Left ventricle myocardium inferior (tissue), 1 donor: ENCODE measurements at places on chromosomes 3 and 15. TPM values are rescaled to one million over a fixed set of nuclear protein-coding genes. Genes with fewer than 3 reads are reported as not detected.
A peak's percentile ranks its signal among the peaks of the same experiment; 100 is the strongest.

ECE2 gene
- total RNA-seq = not detected

ZKSCAN7 gene
- total RNA-seq = 2.6 TPM

LEKR1 gene
- 0.71 TPM for total RNA-seq

GRCh38 chr15:66701422-66702034 is 508 bp upstream of the SMAD6 start:
- H3K4me1 ChIP-seq = peaks cover 69% of the 10 kb centered on the region
- no peaks in the 10 kb centered on the region for H3K27me3 ChIP-seq
- H3K27ac ChIP-seq = peak overlapping the region; percentile 94
- DNase-seq = peak; percentile 58
- no peaks in the 10 kb centered on the region for H3K36me3 ChIP-seq

DNA sequence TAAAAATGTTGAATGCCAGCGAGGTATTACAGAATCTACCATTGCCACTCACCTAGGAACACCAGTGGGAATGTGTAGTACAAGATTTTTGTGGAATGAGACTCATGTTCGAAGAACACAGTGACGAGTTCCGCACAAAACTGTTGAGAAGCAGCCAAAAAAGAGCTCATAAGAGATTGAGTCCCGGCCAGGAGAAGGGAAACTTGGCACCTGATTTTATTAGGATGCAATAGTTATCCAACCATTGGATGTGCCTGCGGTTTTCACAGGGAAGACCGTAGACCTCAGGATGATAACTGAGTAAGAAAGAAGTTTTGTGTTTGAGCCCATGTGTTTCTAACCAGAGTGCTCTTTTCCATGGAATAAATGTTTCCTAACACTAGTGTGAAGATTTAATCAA is 88.9 kb downstream of the PTPRG start:
- H3K4me3 ChIP-seq = no peak overlapping the region
- no peaks in the 10 kb centered on the region for H3K27me3 ChIP-seq
- H3K27ac ChIP-seq = peak overlapping the region; percentile 49
- H3K36me3 ChIP-seq = no peaks in the 10 kb centered on the region
- no peak for DNase-seq
- peaks cover 74% of the 10 kb centered on the region for H3K4me1 ChIP-seq

GRCh38 chr3:128855569-128855968 is 23.9 kb upstream of the ACAD9 start:
- DNase-seq = no peak
- H3K27me3 ChIP-seq = no peaks in the 10 kb centered on the region
- H3K4me3 ChIP-seq = no peak overlapping the region

CHRNA5 gene
- 2.2 TPM for total RNA-seq

- DNase-seq = no peak
- H3K27me3 ChIP-seq = peaks cover 4% of the 10 kb centered on the region
- H3K27ac ChIP-seq = no peak overlapping the region
Observed at GRCh38 chr15:58087871-58088270, 22.4 kb upstream of the ALDH1A2 start.

DNA sequence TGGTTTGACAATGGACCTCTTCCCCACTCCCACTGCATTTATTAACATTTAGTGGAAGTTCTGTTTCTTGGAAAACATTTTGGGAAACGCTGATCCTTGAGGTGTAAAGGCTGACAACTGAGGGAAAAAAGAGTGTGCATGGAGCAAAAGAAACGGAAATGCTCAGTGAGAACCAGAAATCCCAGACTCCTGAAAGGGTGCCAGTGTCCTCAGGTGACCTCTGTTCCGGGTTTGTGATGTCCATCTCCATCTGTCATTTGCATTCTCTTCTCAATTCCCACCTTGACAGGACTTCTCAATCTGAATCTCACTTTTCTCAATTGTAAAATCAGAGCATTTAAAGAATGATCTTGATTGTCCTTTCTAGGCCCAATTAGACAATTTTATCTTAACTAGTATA is 71.1 kb upstream of the FAM3D start:
- H3K27ac ChIP-seq = no peak overlapping the region
- no peaks in the 10 kb centered on the region for H3K36me3 ChIP-seq
- no peaks in the 10 kb centered on the region for H3K27me3 ChIP-seq
- no peaks in the 10 kb centered on the region for H3K4me1 ChIP-seq
- no peak overlapping the region for H3K4me3 ChIP-seq

DNA sequence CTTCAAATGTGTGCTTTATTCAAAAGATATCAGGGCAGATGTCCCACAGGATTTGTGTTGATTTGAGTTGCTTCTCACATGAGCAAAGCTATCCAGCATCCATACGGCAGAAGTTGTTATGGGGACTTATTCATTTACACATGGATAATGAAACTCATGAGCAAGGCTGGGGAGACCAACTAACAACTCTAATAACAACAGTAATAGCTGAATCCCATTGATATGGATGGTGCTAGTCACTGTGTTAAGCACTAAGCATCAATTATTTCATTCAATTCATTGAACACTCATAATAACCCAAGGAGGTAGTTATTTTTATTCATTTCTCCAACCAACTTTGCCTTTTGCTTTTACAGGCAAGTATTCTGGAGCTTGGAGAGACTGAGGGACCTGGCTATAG is 1094.2 kb upstream of the CFAP20DC start:
- no peak overlapping the region for H3K4me3 ChIP-seq
- DNase-seq = no peak
- H3K27ac ChIP-seq = no peak overlapping the region
- H3K36me3 ChIP-seq = no peaks in the 10 kb centered on the region
- H3K27me3 ChIP-seq = no peaks in the 10 kb centered on the region

C3orf49 gene
- total RNA-seq = not detected

GRCh38 chr3:101170806-101171558 is 149.4 kb downstream of the IMPG2 start:
- H3K4me3 ChIP-seq = no peak overlapping the region
- DNase-seq = no peak
- peak overlapping the region; percentile 22 for H3K27ac ChIP-seq
- peaks cover 13% of the 10 kb centered on the region for H3K4me1 ChIP-seq
- no peaks in the 10 kb centered on the region for H3K36me3 ChIP-seq
- H3K27me3 ChIP-seq = no peaks in the 10 kb centered on the region

STRIT1 gene
- total RNA-seq = 11.7 TPM

- DNase-seq = no peak
- H3K27me3 ChIP-seq = no peaks in the 10 kb centered on the region
- no peaks in the 10 kb centered on the region for H3K36me3 ChIP-seq
- no peak overlapping the region for H3K27ac ChIP-seq
- H3K4me1 ChIP-seq = peaks cover 73% of the 10 kb centered on the region
Observed at GRCh38 chr3:61632568-61633175, 71.3 kb downstream of the PTPRG start.

- no peak overlapping the region for H3K4me3 ChIP-seq
- H3K27me3 ChIP-seq = no peaks in the 10 kb centered on the region
- DNase-seq = no peak
- no peak overlapping the region for H3K27ac ChIP-seq
- peaks cover 39% of the 10 kb centered on the region for H3K36me3 ChIP-seq
Observed at GRCh38 chr15:73296609-73297353, 72.0 kb downstream of the HCN4 start.

- no peaks in the 10 kb centered on the region for H3K36me3 ChIP-seq
- H3K4me1 ChIP-seq = no peaks in the 10 kb centered on the region
- H3K27ac ChIP-seq = no peak overlapping the region
- H3K4me3 ChIP-seq = no peak overlapping the region
- H3K27me3 ChIP-seq = peaks cover 18% of the 10 kb centered on the region
Observed at GRCh38 chr3:55089211-55089610, 161.4 kb upstream of the LRTM1 start.

C3orf22 gene
- not detected for total RNA-seq

DNA sequence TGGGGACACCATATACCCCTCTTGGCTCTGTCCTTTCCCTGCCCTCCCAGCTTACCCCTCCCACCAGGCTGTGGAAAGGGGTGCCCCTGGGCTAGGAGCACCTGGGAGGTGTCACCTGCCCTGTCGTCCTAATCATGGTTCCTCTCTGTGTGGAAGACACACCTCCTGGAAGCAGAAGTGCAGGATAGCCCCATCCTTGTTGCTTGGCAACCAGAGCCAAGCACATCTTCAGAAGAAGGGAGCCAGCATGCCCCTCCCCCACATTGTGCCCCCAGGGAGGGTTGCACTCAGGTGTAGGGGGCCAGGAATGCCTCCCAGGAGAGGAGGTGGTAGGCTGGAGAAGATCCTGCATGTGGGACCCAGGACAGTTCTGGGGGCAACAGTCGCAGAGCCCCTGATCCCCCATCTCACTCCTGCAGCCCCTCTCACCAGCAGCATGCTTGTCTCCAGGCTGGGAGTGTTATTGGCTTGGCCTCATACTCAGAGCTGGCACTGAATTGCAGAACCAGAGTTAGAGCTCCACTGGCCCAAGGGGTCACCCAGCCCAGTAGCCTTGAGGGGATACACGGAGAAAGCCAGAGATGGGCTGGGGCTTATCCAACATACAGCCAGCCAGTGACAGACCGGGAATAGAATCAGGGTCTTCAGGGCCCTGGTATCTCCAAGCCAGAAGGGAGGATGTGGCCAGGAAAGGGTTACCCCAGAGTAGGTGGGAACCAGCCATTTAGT is 8.4 kb downstream of the RAB6B start:
- no peak overlapping the region for H3K27ac ChIP-seq
- DNase-seq = no peak
- no peak overlapping the region for H3K4me3 ChIP-seq
- H3K4me1 ChIP-seq = peaks cover 36% of the 10 kb centered on the region
- no peaks in the 10 kb centered on the region for H3K27me3 ChIP-seq
- peaks cover under 1% of the 10 kb centered on the region for H3K36me3 ChIP-seq

DNA sequence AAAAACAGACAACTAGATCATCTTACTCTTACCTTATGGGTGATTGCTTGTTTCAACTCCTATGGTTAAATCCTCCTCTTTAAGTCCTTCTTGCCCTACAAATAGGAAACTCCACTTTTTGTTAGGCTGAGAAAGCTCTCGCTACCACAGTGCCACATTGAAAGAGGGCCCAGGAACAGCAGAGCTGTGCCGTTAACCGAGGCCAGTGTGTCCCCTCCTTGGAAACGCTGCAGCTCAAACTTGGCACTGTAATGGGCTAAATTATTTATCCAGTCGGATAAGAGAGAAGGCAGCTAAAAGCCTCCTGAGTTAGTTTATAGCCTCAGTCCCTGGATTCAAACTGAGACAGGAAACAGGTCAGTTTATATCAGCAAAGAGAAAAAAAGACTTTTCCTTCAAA is 46.1 kb downstream of the KBTBD12 start:
- no peaks in the 10 kb centered on the region for H3K27me3 ChIP-seq
- H3K36me3 ChIP-seq = no peaks in the 10 kb centered on the region
- peaks cover 51% of the 10 kb centered on the region for H3K4me1 ChIP-seq
- DNase-seq = no peak

PLA2G4D gene
- not detected for total RNA-seq

GRCh38 chr15:25172691-25173090 is 217.9 kb downstream of the SNRPN start:
- no peaks in the 10 kb centered on the region for H3K36me3 ChIP-seq
- H3K4me1 ChIP-seq = no peaks in the 10 kb centered on the region
- no peak overlapping the region for H3K27ac ChIP-seq
- no peak for DNase-seq
- H3K27me3 ChIP-seq = no peaks in the 10 kb centered on the region

PRR20G gene
- not detected for total RNA-seq

SCN11A gene
- total RNA-seq = 0.05 TPM

- H3K27me3 ChIP-seq = no peaks in the 10 kb centered on the region
- H3K4me3 ChIP-seq = no peak overlapping the region
- H3K36me3 ChIP-seq = no peaks in the 10 kb centered on the region
- no peak overlapping the region for H3K27ac ChIP-seq
- no peak for DNase-seq
Observed at GRCh38 chr3:79329154-79329553, 438.6 kb downstream of the ROBO1 start.

GHSR gene
- total RNA-seq = not detected

DNA sequence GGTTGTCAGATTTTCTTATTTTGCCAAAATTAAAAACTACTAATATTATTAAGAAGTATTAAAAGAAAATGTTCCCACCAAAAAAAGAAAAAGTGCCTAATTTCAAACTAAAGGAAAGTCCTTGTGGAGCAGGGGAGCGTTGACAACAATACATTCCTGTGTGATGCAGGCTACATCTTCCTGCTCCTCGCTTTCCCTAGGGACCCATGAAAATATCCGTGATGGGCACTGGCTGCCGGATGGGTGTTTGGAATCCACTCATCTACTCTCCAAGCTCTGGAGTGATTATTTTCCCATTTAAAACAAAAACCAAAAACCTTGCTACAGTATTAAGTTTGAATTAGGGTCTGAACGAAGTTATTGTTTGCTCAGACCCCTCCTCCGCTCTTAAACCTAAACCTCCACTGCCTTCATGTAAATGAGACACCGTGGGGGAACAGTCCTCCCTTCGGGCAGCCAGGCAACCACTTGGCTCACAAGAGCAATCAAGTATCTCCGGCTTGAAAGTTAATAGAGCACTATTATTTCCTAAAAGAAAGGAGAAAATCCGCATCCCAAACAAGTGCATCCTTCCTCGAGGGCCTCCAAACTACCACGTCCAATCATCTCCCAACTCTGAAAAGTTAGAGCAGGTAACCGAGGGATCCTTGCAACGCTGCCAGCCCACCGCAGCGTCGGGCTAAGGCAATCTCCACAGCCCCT is 1.5 kb downstream of the ITGB5 start:
- no peaks in the 10 kb centered on the region for H3K36me3 ChIP-seq
- H3K27me3 ChIP-seq = no peaks in the 10 kb centered on the region
- H3K4me1 ChIP-seq = peaks cover 59% of the 10 kb centered on the region
- peak overlapping the region; percentile 93 for H3K27ac ChIP-seq
- peak overlapping the region; percentile 94 for H3K4me3 ChIP-seq

- no peaks in the 10 kb centered on the region for H3K4me1 ChIP-seq
- no peak overlapping the region for H3K27ac ChIP-seq
- H3K27me3 ChIP-seq = no peaks in the 10 kb centered on the region
Observed at GRCh38 chr15:31590609-31591008, 264.0 kb downstream of the KLF13 start.

DNA sequence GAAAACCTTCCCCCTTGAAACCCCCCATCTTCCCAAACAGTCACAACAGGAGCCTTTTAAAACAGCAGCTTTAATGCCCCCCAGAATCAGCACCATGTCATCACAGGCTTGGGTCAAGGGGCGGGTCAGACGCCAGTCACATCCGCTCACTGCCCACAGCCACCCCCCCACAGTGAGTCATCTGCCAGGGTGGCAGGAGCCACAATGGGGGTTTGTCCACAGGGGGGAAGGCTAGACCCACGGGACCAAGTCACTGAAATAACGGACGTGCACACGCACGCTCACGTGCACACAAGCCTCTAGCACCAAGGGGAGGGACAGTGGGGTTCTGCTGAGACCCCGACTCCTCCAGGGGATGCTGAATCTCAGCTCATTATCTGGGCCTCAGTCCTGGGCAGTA is 441 bp upstream of the UCN2 start:
- H3K4me3 ChIP-seq = no peak overlapping the region
- no peaks in the 10 kb centered on the region for H3K36me3 ChIP-seq
- no peaks in the 10 kb centered on the region for H3K27me3 ChIP-seq
- no peak overlapping the region for H3K27ac ChIP-seq
- H3K4me1 ChIP-seq = peaks cover 22% of the 10 kb centered on the region

GRCh38 chr3:25663347-25663868 is 1.3 kb downstream of the TOP2B start:
- H3K4me3 ChIP-seq = peak overlapping the region; percentile 84
- H3K27ac ChIP-seq = peak overlapping the region; percentile 98
- no peaks in the 10 kb centered on the region for H3K27me3 ChIP-seq
- H3K36me3 ChIP-seq = no peaks in the 10 kb centered on the region
- DNase-seq = no peak
- H3K4me1 ChIP-seq = peaks cover 69% of the 10 kb centered on the region

LTF gene
- 2.7 TPM for total RNA-seq

C3orf33 gene
- 6.6 TPM for total RNA-seq

MCF2L2 gene
- total RNA-seq = 0.91 TPM
